Kidney (tissue), 22 donors: ENCODE measurements at places on chromosomes 6 and 20. TPM values are rescaled to one million over a fixed set of nuclear protein-coding genes. Genes with fewer than 3 reads are reported as not detected.

- DNase-seq, result no peak
- no peaks in the 10 kb centered on the region for H3K36me3 ChIP-seq
- H3K4me1 ChIP-seq, result no peaks in the 10 kb centered on the region
- H3K27me3 ChIP-seq, result no peaks in the 10 kb centered on the region
- no peak overlapping the region for H3K4me3 ChIP-seq
These were observed 620.3 kb upstream of the CDH4 start for GRCh38 chr20:60631585-60632287.

DNA sequence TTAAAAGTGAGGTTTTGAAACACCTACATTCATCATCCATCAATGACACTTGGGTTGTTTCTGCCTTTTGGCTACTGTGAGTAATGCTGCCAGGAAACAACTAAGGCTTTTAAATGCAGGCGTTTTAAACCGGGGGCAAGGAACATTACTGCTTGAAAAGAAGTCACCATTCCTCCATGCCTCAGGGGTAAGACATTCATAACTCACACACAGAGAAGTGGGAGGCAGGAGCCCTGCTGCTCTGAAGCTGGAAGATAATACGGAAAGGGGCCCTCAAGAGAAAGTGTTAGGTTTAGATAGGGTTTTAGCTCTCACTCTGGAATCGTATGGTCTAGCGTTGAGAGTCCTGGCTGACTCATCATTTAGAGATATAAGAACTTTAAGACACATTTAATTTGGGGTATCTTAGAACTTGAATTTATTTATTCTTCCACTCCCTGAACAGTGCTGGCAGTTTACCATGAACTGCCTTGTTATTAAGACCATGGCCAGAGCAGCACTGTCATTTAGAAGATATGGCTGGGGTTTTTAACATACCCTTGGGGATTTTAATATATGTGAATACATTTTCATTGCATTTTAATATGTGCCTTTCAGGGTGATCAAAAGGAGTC is 1.8 kb downstream of the TUBB1 start:
- H3K27me3 ChIP-seq, result no peaks in the 10 kb centered on the region
- H3K4me3 ChIP-seq, result no peak overlapping the region
- no peak overlapping the region for H3K27ac ChIP-seq
- peaks cover 14% of the 10 kb centered on the region for H3K36me3 ChIP-seq
- DNase-seq, result no peak

DNA sequence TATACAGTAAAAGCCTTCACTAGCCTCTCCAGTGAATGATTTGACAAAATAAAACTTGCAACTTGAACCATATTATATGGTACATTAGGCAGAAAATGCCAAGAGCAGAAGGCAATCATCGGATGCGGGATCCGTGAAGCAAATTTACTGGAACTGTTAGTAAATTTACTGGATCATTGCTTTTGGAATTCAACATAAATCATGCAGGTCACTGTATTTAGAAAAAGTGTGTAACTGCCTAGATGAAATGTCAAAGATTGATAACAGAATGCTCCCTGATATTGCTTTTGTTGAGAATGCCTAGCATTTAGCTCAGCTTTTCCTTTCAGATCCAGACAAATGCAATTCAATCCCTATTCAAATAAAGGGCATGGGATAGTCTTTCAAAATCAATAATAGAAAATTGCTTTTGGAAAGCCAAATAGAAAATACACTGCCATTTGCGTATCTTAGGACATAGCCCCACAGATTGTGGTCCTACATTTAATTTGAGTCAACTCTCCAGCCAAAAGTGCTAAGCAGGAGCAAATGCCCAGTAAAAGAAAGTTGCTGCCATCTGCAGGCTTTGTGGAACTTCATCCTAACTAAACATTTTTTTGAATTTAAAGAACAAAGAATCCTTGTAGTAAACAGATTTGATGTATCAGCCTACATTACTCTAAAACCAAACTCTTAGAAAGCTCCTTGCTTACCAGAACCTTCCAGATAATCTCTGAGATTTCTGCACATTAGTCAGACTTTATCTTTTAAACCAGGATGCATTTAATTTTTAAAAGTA is 109.5 kb upstream of the HSF2 start:
- no peak overlapping the region for H3K27ac ChIP-seq
- H3K27me3 ChIP-seq, result no peaks in the 10 kb centered on the region
- no peak overlapping the region for H3K4me3 ChIP-seq

Gene AVP
- not detected for total RNA-seq

- H3K36me3 ChIP-seq, result no peaks in the 10 kb centered on the region
- no peak for DNase-seq
- no peaks in the 10 kb centered on the region for H3K4me1 ChIP-seq
- H3K27me3 ChIP-seq, result no peaks in the 10 kb centered on the region
- no peak overlapping the region for H3K4me3 ChIP-seq
- no peak overlapping the region for H3K27ac ChIP-seq
These were observed 10.4 kb downstream of the DEFB129 start for GRCh38 chr20:237489-237888.

Gene SMLR1
- 0.16 TPM for total RNA-seq
